Activated CD4-positive, alpha-beta memory T cell treated with anti-CD3 and anti-CD28 coated beads for 36 hours (primary cell): ENCODE measurements at places on chromosomes 12 and 14.

- DNase-seq, result no peak
Observed at GRCh38 chr14:52829527-52830185, 38.2 kb upstream of the GNPNAT1 start.

DNA sequence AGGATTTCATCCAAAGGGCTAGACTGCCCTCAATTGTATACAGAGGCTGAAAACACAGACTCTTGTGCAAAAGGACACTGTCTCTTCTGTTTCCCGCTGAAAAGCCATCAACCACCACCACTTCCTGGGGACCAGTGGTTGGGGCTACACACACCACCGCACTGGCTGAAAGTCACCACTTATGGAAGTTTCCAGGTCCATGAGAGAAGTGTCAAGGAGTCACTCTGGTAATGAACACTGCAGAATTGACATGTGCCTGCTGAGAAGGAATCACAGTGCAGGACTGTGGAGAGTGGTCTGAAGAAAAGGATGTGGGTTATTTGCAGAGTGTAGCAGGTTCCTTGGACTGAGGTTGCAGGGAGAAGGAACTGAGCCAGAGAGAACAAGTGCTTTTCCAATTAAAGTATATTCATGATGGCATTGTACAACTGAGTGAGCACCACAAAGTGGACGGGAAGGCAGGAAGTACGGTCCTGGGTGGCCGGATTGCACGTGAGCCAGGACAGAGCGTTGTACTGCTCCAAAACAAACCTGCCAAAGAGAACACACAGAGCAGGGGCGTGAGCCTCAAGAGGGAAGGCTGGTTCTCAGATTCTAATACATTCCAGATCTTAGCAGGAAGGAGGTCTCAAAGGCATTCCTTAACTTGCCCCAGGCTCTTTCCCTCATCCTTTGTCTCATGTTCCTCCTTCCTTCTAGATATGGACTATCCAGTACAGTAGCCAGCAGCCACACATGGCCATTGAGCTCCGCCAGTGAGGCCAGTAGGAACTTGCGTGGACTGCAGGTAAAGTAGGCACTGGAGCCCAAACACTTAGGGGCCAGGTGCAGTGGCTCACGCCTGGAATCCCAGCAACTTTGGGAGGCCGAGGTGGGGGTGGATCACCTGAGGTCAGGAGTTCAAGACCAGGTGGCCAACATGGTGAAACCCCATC lies 316.4 kb downstream of the MED13L start:
- DNase-seq, result peak; percentile 25

- DNase-seq, result no peak
Observed at GRCh38 chr12:55612646-55613045, 24.0 kb upstream of the OR10P1 start.

- no peak for DNase-seq
Observed at GRCh38 chr12:131012279-131013069, 58.8 kb downstream of the ADGRD1 start.

DNA sequence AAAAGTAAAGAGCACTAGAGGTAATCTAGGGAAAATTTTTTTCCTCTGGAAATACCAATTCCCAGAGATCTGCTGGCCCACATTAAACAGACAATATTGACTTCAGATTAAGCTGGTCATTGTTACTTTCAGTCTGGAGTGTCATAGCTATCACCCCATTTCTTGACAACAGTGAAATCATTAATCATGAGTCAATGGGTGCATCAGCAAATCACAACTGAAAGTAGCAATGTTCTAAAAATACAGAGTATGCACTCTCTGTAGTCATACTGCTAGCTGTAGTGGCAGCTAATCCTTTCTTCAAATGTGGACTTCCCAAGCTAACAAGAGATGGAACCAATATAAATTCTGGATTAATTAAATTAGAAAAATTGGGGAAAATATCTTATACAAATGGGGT lies 129.9 kb downstream of the CPNE8 start:
- no peak for DNase-seq

GRCh38 chr14:74836251-74836960 lies 39.5 kb downstream of the PROX2 start:
- no peak for DNase-seq

- DNase-seq, result no peak
Observed at GRCh38 chr12:70721656-70722357, 84.6 kb upstream of the PTPRB start.

DNA sequence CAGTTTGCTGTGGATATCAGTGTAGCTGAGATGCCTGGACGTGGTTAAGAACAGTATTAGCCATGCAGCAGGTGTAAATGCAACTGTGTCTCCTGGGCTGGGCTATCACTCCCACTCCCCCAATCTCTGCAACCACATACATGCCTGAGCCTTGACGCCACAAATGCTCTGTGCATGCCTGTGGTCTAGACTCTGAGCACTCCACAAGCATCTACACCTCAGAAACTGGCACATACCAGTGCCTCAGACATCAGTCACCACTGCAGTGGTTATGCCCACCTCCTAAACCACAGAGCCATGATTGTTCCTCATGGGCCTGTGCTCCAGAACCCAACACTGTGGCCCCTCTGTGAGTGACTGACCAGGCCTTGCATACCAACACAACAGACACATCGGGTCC lies 226.8 kb upstream of the ALG10 start:
- no peak for DNase-seq

GRCh38 chr12:7693793-7694192 lies 1.8 kb downstream of the GDF3 start:
- DNase-seq, result no peak

- no peak for DNase-seq
Observed at GRCh38 chr14:105146181-105146975, 22.2 kb downstream of the JAG2 start.

GRCh38 chr12:19896041-19896440 lies 456.7 kb downstream of the AEBP2 start:
- no peak for DNase-seq

- DNase-seq, result no peak
Observed at GRCh38 chr12:70711831-70712230, 74.6 kb upstream of the PTPRB start.

- DNase-seq, result no peak
Observed at GRCh38 chr12:54227376-54227775, 38.6 kb upstream of the SMUG1 start.

GRCh38 chr12:51915951-51916350 lies 8.6 kb downstream of the ACVRL1 start:
- DNase-seq, result no peak

- no peak for DNase-seq
Observed at GRCh38 chr14:99578541-99579101, 25.4 kb downstream of the CCDC85C start.

- DNase-seq, result no peak
Observed at GRCh38 chr14:28596391-28596790, 170.2 kb upstream of the FOXG1 start.

DNA sequence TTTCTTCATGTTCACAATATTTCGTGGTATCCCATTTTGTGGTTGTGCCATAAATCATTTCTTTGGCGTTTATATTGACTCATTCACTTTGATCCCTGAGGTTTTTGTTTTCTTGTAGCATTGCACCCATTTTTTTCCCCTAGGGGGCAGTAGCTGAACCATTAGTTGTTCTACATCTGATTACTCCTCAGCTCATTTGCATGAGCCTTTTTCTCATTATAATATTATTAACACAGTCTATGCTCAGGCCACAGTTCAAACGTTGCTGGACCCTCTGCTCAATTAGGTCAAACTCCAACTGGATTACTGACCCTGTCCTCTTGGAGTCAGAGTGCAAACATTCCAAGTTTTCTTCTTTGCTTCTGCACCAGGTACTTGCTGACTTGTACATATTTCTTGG lies 475.4 kb upstream of the SEL1L start:
- DNase-seq, result no peak

DNA sequence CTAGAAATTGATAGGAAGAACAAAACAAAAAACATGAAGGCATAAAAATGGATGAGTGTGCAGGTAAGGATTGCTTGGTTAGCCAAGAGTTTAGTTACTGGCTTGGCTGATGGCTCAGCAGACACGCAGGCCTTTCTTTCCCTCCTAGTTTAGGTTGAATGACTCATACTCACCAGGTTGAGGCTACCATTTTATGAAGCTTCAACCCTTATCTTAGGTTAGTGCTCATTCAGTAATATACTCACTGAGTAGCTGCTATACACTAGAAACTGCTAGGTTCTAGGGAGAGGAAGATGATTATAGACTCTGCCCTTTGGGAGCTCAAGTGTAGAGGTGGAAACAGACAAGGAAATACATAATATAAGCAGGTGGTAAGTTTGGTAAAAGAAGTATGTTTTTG lies 6.0 kb downstream of the P3H3 start:
- no peak for DNase-seq

DNA sequence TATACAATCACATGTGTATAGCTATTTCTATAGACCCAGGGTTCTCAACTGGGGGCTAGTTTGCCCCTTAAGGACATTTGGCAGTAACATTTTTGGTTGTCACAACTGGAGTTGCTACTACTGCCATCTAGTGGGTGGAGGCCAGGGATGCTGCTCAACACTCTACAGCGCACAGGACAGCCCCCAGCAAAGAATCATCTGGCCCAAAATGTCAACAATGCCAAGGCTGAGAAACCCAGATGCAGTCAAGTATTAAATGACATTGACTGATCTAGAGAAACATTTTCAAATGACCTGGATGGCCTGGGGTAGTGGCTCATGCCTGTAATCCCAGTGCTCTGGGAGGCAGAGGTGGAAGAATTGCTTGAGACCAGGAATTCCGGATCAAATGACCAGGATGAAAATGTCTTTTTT lies 5.8 kb downstream of the WSB2 start:
- DNase-seq, result peak; percentile 87

GRCh38 chr12:13173012-13173932 lies 23.3 kb upstream of the EMP1 start:
- DNase-seq, result peak; percentile 78
